Inflammatory macrophage treated with lipopolysaccharide for 4 hours (primary cell): ENCODE measurements at places on chromosomes 2 and 18.

DNA sequence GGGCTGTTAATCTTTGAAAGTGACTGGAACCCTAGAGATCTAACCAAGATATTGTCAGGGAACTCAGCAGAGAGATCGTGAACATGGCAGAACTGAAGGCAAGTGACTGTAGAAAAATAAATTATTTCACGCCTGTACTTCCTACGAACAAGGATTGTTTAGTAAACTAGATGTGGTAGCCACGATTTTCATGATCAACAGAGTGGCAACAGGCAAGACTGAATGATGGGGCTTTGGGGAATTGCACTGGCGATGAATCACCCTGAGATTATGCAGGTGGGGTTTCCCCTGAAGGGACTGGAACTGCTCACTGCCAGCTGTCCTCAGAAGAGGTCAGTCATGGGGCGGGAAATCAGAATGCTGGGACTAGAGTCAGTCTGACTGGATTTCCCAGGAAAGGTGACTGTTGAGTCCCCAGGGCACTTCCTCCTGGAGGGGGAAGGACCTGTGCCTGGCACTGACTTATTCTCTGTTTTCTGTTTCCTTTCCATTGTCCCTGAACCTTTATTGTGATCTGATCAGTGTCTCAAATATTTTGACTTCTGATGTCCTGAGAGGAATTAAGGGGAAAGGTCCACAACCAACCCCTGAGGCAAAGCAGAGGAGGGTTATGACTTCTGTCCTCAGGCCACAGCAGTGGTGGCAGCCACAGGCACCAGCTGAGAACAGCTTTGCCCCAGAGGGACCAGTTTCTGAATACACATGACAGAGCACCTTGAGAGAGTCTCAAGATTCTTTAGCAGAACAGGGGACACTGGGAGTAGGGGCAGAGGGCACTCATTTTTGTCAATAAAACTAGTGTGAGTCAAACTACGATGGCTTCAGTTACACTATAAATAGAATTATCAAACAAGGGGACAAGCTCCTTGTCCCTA, 70.0 kb downstream of the NAB1 start:
- peak; percentile 86 for DNase-seq

- DNase-seq = no peak
Observed at GRCh38 chr2:85277416-85278158, 50.2 kb downstream of the TGOLN2 start.

DNA sequence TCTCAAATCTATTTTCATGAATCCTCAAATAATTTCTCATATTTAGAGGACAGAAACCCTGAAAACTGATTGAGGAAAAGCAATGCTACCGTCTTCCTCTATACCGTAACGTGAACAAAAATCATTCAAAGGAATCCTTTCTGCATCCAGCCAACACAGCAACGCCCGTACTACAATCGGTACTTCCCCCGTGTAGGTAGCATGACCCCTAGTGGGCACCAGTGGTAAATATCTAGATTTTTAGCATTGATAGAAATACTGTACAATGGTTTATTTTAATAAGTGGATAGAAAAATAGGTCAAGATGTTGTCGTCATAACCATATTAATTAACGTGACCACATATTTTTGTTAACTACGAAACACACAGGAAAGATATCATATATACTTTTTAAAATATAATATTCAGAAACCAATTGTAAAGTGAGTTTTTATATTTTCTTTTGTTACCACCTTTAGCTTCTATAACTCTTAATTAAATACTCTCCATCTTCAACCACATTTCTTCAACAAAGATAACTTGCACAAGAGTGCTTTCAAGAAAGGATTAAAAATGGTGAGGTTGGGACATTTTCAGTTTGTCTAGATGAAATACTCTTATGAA, 194.1 kb downstream of the SS18 start:
- DNase-seq = peak; percentile 30

DNA sequence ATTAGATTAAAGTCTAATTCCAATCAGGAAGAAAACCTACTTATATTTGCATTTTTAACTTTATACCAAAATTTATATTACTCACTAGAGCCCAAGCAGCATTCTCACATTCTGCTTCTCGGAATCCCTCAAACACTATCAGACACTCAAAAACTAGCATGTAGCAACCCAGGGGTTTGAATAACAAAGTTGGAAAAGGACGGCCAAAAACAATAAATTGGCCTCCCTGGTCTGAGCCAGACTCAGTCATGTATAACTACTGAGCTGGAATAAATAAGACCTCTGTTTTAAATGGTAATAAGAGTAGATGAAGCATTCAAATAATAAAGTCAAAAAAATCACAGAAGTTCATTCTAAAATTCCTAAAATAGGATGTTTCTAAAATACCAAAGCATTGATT, 290.9 kb downstream of the IRS1 start:
- no peak for DNase-seq

DNA sequence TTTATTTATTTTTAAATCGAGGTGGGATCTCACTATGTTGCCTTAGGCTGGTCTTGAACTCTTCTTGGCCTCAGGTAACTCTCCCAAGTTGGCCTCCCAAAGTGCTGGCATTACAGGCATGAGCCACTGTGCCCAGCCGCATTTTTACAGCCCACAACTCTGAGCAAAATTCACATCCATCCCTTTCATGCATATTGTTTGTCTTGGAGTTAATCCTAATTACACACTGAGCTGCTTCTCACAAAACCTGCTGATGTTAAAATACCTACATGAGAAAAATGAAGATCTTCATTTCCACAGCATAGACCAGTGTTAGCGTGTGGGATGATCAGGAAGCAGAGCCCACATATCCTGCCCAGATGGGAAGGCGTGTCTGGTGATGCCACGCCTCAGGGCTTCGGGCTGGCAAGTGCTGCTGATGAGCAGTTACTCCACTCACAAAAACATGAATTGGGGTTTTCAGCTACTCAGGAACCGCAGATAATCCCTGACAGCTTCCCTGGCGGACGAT, 14.6 kb downstream of the ITGB1BP1 start:
- peak; percentile 29 for DNase-seq

GRCh38 chr2:237863689-237864443, 4.4 kb downstream of the RAMP1 start:
- no peak for DNase-seq

GRCh38 chr2:107337209-107337898, 451.4 kb upstream of the ST6GAL2 start:
- no peak for DNase-seq

- DNase-seq = no peak
Observed at GRCh38 chr2:237336131-237336530, 77.8 kb downstream of the COL6A3 start.

GRCh38 chr2:31414601-31415241, at the start of gene XDH:
TSS of gene XDH (minus strand) at chr2:31414742. CDS start at chr2:31414666, 76 bp downstream.
- DNase-seq = peak; percentile 47

- no peak for DNase-seq
Observed at GRCh38 chr18:46226461-46226860, 122.3 kb downstream of the HAUS1 start.

- DNase-seq = no peak
Observed at GRCh38 chr2:112074506-112074905, 19.4 kb downstream of the TMEM87B start.

DNA sequence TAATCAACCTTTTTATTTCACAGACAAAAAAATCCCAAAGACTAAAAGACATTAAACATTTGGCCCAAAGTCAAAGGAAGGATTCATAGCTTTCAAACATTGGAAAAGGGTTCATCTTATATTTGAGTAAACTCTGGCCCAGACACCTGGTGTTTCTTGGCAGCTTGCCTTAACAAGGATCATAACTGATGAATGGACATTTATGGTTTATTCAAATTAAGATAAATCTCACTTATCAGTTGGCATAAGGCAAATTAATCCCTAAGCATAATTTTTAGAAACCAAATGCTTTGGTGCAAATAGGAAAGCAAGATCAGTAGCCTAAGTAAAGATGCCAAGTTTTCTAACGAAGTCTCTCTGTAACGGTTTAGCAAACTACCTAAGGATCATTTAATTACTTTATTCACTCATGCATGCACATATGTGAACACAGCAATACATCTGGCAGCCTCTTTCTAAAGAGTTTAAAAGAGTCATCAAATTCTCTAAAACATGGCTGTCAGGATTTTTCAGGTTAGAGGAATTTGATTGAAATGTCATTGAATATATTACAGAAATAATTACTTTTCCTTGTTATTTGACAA, 323.4 kb upstream of the RBMS1 start:
- DNase-seq = no peak

- DNase-seq = no peak
Observed at GRCh38 chr2:136357007-136357380, 239.0 kb upstream of the CXCR4 start.

DNA sequence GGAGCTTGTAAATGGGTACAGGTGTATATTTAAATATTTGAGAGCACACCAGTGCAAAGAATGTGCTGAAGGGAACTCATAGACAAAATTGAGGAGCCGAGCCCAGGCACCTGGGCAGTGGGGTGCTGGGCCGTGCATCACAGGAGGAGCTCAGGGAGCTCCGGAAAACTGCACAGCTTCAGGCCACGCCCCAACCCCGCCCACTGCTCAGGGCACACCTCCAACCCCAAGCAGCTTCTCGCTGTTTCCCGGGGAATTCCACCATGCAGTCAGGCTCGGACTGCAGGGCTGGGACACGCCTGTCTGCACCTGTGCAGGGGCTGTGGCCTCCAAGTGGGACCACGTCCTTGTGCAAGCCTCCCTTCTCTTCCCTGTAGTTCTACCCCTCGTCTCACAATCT, 243.0 kb downstream of the HDAC4 start:
- DNase-seq = no peak

- peak; percentile 90 for DNase-seq
Observed at GRCh38 chr2:118968042-118968441, 26.0 kb downstream of the MARCO start.

DNA sequence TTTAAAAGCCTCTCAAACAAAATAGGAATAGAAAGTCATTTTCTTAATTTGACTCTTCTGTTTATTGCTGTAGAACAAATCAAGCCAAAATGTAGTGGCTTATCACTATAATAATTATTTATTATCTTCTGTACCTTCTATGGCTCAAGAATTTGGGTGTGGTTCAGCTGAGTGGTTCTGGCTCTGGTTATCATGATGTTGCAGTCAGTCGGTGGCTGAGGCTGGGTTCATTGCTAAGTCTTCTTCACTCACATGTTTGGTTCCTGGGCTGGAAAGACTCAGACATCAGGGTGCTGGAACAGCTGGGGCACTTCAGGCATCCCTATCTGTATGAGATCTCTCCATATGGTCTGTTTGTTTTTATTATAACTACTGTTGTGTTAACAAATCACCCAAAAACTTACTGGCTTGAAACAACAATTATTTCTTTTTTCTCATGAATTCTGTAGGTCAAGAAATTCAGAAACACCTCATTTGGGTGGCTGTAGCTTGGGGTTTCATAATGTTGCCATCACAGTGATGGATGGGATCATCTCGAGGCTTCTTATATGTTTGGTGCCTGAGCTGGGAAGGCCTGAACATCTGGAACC, 242.6 kb upstream of the FBXO11 start:
- no peak for DNase-seq

DNA sequence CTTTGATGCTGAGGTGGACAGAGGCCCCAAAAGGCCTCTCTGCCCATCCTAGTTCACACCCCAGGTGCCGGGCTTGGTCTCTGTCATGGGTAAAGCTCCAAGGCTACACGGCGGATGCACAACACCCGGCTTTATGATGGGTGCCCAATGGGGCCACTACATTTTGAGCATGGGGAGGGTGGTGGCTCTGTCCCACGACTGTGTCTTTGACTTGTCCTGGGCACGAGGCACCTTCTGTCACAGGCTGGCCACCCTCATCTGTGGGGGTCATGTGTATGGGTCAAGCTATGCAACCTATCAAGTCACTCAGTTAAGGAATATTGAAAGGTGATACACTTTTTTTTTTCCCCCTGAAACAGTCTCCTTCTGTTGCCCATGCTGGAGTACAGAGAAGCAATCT, 63.7 kb downstream of the EDAR start:
- DNase-seq = no peak

DNA sequence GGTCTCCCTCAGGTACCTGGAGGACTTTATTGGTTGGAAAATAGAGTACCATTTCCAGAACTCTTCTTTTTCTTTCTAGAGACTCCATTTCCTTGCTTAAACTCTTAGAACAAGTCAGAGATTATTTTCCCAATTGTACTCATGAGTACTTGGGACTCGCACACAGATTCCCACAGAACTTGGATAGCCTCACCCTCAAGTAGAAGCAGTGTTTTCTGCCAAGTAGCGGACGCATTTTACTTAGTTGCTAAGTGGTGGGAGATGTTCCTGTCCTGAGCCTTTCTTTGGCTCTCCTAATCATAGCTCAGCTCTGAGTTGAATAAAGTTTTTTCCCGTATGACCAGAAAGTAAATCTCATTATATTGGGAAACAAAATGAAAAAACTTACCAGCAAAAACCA, 17.2 kb downstream of the SLC30A3 start:
- no peak for DNase-seq

DNA sequence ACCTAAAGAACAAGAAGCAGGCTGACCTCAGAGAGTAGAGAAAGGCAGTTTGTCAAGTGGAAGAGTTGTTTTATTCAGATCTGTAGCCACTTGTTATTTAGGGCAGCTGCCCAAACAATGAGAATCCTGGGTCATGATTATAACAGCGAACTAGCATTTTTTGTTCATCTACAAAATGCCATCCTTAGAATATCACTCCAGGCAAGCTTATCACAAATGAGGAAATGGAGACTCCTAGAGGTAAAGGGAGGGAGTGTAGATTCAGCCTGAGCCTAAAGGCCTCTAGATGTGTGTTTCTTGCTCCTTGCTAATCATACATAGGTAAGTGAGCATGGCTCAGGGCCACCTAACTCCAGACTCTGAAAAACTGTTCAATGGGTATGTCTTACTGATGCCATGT, 126.1 kb downstream of the HNMT start:
- peak; percentile 52 for DNase-seq

DNA sequence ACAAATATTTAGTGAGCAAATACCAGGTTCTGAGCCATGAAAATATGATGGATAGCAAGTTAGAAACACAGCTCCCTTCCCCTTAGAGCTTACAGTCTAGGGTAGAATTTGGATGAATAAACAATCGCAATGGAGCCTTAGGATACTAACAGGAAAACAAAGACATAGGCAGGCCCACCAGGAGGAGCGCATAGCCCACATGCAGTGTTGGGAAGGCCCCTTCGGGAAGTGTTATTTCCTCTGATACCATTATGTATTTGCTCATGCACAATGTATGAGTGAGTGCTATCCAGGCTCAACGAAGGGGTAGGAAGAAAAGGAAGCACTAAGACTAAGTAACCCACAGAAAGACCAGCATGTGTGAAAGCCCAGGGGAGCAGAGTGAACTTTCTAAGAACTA, 54.0 kb downstream of the RAB27B start:
- DNase-seq = no peak

DNA sequence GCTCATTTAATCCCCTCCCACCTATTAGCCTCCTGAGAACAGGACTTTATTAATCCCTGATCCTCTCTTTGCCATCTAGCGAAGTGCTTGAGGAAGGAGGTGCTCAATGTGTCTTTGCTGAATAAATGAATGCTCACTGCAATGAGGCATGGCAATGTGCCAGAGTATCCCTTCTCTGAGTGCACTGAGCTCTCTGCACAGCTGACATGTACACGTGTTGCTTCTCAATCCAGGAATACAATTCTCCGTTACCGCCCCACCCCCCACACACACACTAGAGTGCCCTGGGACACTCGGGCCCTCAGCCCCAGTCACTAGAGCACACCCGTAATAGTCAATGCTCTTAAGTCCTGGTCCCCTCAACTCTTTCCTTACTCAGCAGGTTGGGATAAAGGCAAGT, 41.4 kb downstream of the FAM178B start:
- no peak for DNase-seq

- DNase-seq = peak; percentile 91
Observed at GRCh38 chr2:43226955-43227829, 786 bp upstream of the ZFP36L2 start.

- DNase-seq = no peak
Observed at GRCh38 chr2:231185886-231186285, 12.5 kb upstream of the ARMC9 start.

GRCh38 chr2:100427627-100428258, 10.3 kb upstream of the CHST10 start:
- DNase-seq = peak; percentile 63
